ENCODE measurements at places on chromosomes 13 and 19. TPM values are rescaled to one million over a fixed set of nuclear protein-coding genes. Genes with fewer than 3 reads are reported as not detected.

DNA sequence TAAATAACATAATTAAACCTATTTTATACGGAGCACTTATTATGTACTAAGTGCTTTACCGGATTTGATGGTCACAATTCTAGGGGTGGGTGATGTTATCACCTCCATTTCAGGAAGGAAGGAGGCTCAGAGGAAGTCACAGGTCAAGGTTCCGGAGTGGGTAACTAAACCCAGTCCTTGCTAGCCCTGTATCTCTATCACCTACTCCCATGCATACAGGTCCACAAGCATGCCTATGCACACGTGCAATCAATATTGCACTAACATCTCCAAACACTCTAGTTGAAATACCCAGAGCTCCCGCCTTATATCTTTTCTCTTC, 17.8 kb upstream of the FOSB start:
- peak overlapping the region; percentile 59 for H3K4me3 ChIP-seq
- H3K27me3 ChIP-seq: peaks cover 49% of the 10 kb centered on the region
- no peak overlapping the region for H3K27ac ChIP-seq
- peaks cover 8% of the 10 kb centered on the region for H3K4me1 ChIP-seq

STX10 gene
- 44.0 TPM for polyA plus RNA-seq

DNA sequence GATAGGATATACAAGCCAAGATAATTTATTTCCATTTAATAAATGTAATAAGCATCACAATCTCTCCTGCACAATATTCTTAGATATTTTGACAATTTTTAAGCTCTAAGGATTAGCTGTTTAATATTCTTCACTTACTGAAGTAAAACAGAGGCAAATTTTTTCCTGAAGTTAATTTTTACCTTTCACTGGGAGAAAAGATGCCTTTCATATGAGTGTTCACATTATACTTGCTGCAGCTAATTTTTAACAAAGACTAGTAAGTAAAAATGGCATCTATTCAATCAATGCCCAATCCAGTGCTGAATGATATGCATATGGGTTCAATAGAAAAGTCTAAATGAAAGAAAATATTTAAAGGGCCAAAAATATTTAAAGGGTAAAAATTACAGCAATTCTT, 377.2 kb upstream of the GPC6 start:
- H3K4me1 ChIP-seq: peaks cover 7% of the 10 kb centered on the region
- H3K4me3 ChIP-seq: no peak overlapping the region
- DNase-seq: no peak
- H3K27ac ChIP-seq: no peak overlapping the region
- H3K36me3 ChIP-seq: no peaks in the 10 kb centered on the region
- no peaks in the 10 kb centered on the region for H3K27me3 ChIP-seq

DNA sequence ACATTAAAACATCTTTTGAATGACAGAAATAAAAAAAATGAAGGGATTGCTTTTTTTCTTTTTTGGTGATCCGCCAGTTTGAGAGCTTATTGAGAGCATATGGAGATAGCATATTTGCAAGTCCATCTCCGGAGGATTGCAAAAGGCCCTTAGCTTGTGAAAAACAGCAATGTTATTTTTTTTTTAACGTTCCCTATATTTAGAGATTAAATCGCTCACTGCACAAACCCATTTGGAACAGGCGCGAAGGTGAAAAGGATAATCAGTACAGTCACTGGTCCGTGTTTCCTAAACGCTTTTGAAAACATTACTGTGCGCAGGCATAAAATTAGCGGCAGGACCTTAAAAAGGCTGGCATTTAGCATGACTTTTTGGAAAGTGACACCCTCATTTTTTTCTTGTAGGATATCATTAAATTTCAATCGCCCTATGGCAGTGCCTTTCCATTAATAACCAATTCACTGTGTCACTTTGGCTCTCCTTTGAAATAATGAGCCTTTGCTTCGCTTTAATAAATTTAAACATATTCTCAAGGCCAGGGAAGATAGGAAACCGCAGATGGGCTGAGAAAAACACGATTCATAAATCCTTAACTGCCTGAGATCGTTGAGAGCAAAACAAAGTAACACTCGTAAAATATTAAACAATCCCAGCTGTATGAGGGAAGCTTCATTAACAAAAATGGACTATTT, 342.2 kb downstream of the DACH1 start:
- peaks cover 5% of the 10 kb centered on the region for H3K4me1 ChIP-seq
- H3K27me3 ChIP-seq: no peaks in the 10 kb centered on the region
- H3K27ac ChIP-seq: no peak overlapping the region
- H3K4me3 ChIP-seq: no peak overlapping the region
- no peak for DNase-seq
- H3K36me3 ChIP-seq: no peaks in the 10 kb centered on the region

DNA sequence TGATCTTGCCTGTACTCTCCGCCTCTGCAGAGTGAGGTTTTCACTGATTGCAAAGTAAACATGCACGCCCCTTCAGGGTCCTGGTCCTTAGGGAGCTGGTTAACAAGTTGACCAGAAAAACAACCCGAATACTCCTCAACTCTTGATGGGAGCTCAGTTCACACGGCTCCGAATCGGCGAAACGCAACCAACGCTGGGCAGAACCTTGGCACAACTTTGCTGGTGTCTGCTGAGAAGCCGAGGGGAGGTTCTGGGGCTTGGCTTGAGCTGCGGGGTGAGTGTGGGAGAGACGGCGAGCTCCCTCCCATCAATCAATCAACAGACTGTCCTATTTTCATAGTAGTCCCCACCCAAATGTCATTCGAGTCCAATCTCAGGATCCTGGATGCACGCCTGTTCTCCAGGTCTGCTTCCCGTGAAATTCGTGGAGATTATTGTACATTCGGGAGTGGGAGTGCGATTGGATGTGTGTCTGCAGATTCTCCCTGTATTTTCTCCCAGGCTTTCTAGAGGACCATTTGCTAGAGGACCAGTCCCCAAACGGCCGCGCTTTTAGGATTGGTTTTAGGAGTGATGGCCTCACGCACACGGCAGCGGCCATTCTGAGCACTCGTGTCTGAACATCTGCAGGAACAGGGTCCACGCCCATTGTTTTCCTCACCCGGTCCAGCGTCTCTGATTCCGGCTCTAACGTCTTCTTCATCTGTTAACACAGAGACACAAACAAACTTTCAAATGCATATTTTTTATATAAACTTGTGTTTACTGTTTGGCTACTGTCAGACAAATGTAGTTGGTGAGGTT, 51.6 kb upstream of the F7 start:
- H3K4me3 ChIP-seq: no peak overlapping the region
- H3K36me3 ChIP-seq: no peaks in the 10 kb centered on the region
- no peak overlapping the region for H3K27ac ChIP-seq
- no peaks in the 10 kb centered on the region for H3K4me1 ChIP-seq
- no peaks in the 10 kb centered on the region for H3K27me3 ChIP-seq

- no peaks in the 10 kb centered on the region for H3K36me3 ChIP-seq
- no peak overlapping the region for H3K27ac ChIP-seq
- H3K27me3 ChIP-seq: no peaks in the 10 kb centered on the region
- no peaks in the 10 kb centered on the region for H3K4me1 ChIP-seq
- H3K4me3 ChIP-seq: no peak overlapping the region
Observed at GRCh38 chr13:95361686-95362085, 60.4 kb upstream of the ABCC4 start.

GRCh38 chr13:33145667-33146066, 129.4 kb downstream of the KL start:
- no peak overlapping the region for H3K4me3 ChIP-seq
- H3K27me3 ChIP-seq: no peaks in the 10 kb centered on the region
- no peaks in the 10 kb centered on the region for H3K36me3 ChIP-seq
- no peaks in the 10 kb centered on the region for H3K4me1 ChIP-seq

- peak overlapping the region; percentile 40 for H3K4me3 ChIP-seq
- no peaks in the 10 kb centered on the region for H3K36me3 ChIP-seq
- H3K27ac ChIP-seq: no peak overlapping the region
- DNase-seq: peak; percentile 84
- H3K27me3 ChIP-seq: no peaks in the 10 kb centered on the region
Observed at GRCh38 chr19:8654591-8655339, 24.3 kb downstream of the NFILZ start.

- no peaks in the 10 kb centered on the region for H3K27me3 ChIP-seq
- peaks cover 23% of the 10 kb centered on the region for H3K4me1 ChIP-seq
- H3K36me3 ChIP-seq: no peaks in the 10 kb centered on the region
Observed at GRCh38 chr19:51687791-51688670, 5.1 kb upstream of the SPACA6 start.

DNA sequence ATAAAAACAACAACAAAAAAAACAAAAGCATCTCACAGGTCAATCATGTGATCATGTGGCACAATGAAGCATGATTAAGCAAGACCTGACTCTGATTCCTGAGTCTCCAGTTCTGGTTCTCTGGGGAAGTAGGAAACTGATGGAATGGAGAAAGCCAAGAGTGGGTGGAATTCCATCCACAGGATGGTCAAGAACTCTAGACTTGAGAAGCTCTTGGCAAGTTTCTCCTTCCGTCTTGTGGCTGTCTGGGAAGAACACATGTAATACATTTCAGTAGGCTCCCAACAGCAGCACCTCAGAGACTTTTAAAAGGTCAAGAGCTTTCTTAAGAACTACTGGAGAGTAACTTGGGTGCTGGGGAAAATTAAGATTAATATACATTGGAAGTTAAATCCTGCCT, 78.6 kb upstream of the TSHZ3 start:
- DNase-seq: no peak
- no peak overlapping the region for H3K27ac ChIP-seq
- no peak overlapping the region for H3K4me3 ChIP-seq
- H3K36me3 ChIP-seq: no peaks in the 10 kb centered on the region
- H3K27me3 ChIP-seq: no peaks in the 10 kb centered on the region

DNA sequence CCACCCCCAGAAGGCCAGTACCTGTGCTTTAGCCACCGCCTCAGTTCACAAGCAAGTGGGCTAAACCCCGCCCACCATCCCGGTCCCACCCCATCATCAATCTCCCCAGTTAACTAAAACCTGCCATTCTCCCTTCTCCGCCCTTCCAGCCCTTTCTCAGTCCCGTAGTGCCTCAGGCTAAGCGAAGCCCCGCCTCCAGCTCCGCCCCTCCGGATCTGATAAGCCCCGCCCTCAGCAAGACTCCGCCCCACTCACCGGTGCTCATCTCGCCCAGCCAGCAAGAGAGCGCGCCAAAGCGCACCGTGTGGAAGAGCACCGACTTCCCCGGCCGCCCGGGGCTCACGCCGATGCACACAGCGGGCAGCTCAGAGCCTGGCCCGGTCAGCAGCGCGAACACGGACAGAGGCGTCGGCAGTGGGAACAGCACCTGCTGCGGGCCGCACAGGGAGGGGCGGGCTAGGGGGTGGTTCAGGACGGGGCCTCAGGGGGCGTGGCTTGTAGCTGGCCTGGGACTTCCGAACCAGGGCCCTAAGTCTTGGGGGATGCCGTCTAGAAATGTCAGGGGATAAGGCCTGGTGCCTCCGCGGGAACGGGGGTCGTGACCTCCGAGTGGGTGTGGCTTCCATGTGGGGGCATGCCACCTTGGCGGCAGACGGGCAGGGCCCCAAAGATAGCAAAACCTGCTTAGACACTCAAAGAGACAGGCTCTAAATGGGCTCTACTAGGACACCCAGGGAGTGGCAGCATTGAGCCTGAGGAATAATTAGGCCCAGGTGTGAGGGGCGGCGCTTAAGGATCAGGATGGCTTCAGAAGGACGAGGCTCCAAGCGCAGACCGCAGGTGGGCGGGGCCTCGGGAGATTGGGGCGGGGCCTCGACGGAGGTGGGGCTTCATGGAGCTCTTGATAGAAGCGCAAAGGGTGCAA, 21.4 kb downstream of the MAP4K1 start:
- DNase-seq: peak; percentile 98
- no peaks in the 10 kb centered on the region for H3K27me3 ChIP-seq
- no peaks in the 10 kb centered on the region for H3K4me1 ChIP-seq
- peak overlapping the region; percentile 84 for H3K4me3 ChIP-seq
- H3K27ac ChIP-seq: peak overlapping the region; percentile 83
- no peaks in the 10 kb centered on the region for H3K36me3 ChIP-seq

GRCh38 chr19:17943274-17944221, 10.7 kb downstream of the CCDC124 start:
- H3K36me3 ChIP-seq: no peaks in the 10 kb centered on the region
- DNase-seq: peak; percentile 90
- H3K4me1 ChIP-seq: 0 out of 2 replicates have a peak, but pooled peaks cover 7% of the 10 kb centered on the region
- no peak overlapping the region for H3K27ac ChIP-seq
- peak overlapping the region; percentile 48 for H3K4me3 ChIP-seq
- no peaks in the 10 kb centered on the region for H3K27me3 ChIP-seq

DNA sequence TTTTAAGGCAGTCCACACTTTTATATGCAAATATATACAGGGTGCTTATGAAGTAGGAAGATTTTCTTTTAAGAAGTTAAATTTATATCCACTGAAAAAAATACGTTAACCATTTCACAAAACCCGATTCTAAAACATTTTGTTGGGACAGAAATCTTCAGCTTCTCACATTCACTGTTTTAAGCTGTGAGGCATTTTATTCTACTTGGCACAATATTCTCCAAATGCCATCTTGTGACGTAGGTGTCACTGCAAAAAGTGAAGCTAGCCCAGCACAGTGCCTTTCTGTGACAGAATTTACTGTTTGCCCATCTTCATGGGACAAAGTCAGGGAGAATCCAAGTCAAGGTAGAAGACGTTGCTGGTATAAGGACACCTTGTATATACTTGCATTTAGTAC, 94.5 kb upstream of the SLC15A1 start:
- H3K27me3 ChIP-seq: no peaks in the 10 kb centered on the region
- H3K4me1 ChIP-seq: no peaks in the 10 kb centered on the region
- no peaks in the 10 kb centered on the region for H3K36me3 ChIP-seq
- H3K4me3 ChIP-seq: no peak overlapping the region

- no peaks in the 10 kb centered on the region for H3K27me3 ChIP-seq
- H3K4me1 ChIP-seq: no peaks in the 10 kb centered on the region
- no peak overlapping the region for H3K27ac ChIP-seq
- no peaks in the 10 kb centered on the region for H3K36me3 ChIP-seq
Observed at GRCh38 chr13:79724348-79725103, 243.6 kb downstream of the NDFIP2 start.

DNA sequence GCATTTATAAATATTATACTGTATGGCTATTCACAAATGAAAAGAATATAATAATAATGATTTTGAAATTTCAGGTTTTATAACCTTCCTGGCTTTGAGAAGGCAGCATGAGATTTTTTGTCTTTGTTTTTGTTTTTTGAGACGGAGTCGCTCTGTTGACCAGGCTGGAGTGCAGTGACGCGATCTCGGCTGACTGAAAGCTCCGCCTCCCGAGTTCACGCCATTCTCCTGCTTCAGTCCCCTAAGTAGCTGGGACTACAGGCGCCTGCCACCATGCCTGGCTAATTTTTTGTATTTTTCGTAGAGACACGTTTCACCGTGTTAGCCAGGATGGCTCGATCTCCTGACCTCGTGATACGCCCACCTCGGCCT, 64.1 kb downstream of the ZNF429 start:
- no peaks in the 10 kb centered on the region for H3K27me3 ChIP-seq
- no peak overlapping the region for H3K4me3 ChIP-seq
- H3K4me1 ChIP-seq: no peaks in the 10 kb centered on the region
- no peak overlapping the region for H3K27ac ChIP-seq
- no peaks in the 10 kb centered on the region for H3K36me3 ChIP-seq

DNA sequence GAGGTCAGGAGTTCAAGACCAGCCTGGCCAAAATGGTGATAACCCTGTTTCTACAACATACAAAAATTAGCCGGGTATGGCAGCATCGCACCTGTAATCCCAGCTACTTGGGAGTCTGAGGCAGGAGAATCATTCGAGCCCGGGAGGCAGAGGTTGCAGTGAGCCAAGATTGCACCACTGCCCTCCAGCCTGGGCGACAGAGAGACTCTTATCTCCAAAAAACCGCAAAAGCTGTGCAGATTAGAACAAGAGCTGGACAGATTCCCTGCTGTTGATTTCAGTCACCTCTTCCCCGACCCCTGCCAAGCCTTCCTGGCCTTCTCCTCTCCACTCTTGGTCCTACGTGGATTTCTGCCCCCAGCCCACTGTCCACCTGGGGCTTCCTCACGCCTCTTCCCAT, 8.3 kb downstream of the CAMSAP3 start:
- H3K27me3 ChIP-seq: no peaks in the 10 kb centered on the region
- no peaks in the 10 kb centered on the region for H3K36me3 ChIP-seq
- peaks cover 6% of the 10 kb centered on the region for H3K4me1 ChIP-seq
- no peak for DNase-seq
- no peak overlapping the region for H3K4me3 ChIP-seq

All from GM23338 (cell line).